ENCODE measurements at places on chromosomes 3 and 15.
A peak's percentile ranks its signal among the peaks of the same experiment; 100 is the strongest.

- peak; percentile 30 for DNase-seq
Observed at GRCh38 chr15:52780172-52780980, 9.8 kb downstream of the ONECUT1 start.

- DNase-seq = no peak
Observed at GRCh38 chr15:50146632-50147031, 27.6 kb upstream of the ATP8B4 start.

GRCh38 chr3:162166543-162166942 lies 669.9 kb downstream of the OTOL1 start:
- DNase-seq = no peak

- DNase-seq = no peak
Observed at GRCh38 chr15:35560870-35561269, 14.9 kb upstream of the DPH6 start.

DNA sequence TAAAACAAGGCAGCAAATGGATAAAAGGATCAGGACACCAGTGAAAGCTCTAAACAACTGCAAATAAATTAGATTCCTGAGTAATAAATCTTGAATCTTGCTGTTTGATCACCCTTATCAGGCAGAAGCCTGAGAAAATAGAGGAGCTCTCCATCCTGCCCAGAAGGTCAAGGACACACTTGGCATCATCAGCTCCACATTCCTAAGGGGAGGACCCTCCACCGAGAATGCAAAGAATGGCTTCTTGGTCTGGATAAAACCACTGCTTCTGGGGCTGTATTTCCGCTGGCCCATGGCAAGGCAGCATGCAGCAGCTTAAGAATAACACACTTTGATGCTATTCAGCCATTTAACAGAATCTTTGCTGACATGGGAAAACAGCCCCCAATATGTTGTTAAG lies 108.9 kb upstream of the TSC22D2 start:
- no peak for DNase-seq

GRCh38 chr3:145889730-145890129 lies 271.3 kb downstream of the PLOD2 start:
- no peak for DNase-seq

DNA sequence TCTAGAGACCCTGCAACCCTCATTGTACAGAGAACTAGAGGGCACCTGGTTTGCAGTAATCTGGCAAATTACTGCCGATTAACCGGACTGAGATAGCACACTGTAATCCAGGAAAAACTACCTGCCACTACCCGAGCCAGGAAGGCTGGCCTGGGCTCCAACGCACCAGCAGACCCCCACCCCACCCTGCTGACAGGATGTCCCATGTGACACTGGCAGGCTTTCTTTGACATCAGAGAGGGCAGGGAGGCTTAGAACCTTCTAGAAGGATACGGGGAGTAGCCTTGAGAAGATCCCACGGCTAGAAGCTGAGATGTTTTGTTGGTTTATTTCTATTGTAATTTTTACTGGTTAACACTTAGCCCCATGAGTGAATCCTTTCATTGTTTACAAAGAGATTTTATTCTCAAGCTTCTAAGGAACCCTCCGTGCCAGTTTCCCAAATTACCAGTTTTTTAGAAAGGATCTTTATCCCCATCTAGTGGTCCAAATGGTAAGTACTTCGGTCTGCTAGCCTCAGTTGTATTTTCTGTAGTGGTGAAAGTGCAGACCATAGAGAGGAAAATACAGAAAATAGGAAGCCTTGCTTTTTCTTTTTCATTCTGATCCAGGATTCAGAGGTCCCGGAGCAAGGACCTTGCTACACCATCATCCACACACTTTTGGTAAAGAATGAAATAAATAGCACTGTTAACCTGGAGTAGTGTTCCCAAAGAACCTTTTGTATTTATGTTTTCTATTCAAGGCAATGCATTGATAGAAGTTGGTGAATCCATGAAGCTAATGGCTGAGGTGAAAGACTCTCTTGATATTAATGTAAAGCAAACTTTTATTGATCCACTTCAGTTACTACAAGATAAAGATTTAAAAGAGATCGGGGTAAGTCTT lies 81.9 kb upstream of the ADAMTSL3 start:
- DNase-seq = no peak

DNA sequence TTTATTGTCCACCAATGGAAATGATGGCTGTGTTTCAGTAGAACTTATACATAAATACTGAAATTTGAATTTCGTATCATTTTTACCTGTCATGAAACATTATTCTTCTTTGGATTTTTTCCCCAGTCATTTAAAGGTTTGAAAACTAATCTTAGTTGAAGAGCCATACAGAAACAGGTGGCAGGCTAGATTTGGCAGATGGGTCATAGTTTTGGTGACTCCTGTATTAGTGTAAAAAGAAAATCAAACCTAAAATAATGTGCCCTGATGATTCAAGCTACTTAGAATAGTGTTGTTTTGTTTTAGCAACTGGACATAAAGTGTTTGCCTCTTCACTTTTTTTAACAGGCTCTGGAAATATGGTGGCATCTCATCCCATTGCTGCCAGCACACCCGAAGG lies 68.9 kb downstream of the SIDT1 start:
- no peak for DNase-seq

DNA sequence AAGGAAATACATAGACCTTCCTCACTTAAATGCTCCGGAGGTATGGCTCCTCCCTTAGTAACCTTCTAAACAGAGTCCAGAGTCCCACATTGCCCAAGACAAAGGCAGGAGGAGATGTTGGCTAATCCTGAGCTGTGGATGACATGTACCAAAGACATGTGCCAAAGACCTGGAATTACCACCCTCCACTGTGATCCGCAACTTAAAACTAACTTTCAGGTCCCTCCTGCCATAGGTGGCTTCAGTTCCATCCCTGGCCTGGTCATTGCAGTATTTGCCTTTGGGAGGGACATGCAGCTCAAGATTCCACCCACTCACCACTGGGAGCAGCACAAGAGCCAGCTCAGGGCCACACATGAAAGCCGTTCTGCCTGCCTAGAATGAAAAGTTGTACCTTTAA lies 28.0 kb downstream of the MYZAP start:
- no peak for DNase-seq

GRCh38 chr15:52790941-52791751 lies 1.0 kb upstream of the ONECUT1 start:
- no peak for DNase-seq

GRCh38 chr15:88166082-88166993 lies 90.2 kb downstream of the NTRK3 start:
- DNase-seq = no peak

DNA sequence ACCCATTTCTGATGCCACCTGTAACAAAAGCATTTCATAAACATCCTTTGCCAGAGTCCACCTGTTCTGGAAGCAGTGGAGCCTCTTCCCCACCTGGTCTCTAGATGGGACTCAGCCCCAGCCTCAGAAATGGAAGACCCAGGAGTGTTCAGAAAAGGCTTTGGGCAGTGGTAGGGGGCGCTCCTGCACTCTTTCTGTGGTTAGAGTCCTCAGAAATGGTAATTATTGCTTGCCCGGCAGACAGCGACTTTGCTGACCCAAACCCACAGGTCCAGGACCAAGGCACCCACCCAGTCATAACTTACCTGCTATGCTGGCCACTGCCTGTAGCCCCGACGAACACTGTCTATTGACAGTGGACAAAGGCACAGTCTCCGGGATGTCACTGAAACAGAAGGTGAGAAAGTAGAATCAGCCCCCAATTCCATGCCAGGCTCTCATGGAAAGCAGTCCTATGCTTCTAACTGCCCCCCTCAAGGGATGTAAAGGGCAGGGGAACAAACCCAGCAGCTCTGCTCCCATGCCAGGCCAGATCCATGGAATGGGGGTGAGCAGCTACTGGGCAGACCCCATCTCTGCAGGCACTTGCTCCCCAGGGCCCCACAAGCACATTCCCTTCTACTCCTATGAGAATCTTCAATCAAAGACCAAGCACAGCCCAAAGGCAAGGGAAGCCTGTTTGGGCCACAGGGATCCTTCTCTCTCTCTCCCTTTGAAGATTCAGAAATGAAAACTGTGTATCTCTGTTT lies 5.1 kb downstream of the ACAA1 start:
- no peak for DNase-seq

- DNase-seq = no peak
Observed at GRCh38 chr3:153567011-153567410, 405.0 kb downstream of the RAP2B start.

- DNase-seq = no peak
Observed at GRCh38 chr15:52370010-52370409, 74.4 kb upstream of the MYO5C start.

DNA sequence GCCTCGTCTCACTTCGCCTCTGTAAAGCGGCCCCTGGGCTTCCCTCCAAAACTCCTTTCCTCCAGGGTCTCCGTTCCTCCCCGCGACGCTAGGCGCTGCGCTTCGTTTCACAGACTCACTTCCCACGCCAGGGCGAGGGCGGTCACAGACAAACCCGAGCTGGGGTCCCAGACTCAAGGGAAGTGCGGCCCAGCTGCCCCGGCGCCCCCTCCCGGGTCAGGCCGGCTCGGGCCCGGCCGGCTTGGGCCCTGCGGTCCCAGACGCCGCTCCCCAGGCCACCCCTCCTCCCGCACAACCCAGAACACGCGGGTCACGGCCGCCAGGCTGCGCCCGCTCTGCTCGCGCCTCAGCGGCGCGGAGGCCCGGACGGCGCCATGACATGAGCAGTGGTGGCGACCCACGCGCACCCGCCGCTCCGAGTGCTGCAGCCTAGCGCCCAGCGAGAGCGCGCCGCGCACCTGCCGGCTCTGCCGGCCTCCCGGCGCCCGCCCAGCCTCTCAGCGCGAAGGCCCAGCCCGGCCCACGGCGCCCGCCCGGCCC lies 547 bp downstream of the NUP210 start:
- peak; percentile 45 for DNase-seq

DNA sequence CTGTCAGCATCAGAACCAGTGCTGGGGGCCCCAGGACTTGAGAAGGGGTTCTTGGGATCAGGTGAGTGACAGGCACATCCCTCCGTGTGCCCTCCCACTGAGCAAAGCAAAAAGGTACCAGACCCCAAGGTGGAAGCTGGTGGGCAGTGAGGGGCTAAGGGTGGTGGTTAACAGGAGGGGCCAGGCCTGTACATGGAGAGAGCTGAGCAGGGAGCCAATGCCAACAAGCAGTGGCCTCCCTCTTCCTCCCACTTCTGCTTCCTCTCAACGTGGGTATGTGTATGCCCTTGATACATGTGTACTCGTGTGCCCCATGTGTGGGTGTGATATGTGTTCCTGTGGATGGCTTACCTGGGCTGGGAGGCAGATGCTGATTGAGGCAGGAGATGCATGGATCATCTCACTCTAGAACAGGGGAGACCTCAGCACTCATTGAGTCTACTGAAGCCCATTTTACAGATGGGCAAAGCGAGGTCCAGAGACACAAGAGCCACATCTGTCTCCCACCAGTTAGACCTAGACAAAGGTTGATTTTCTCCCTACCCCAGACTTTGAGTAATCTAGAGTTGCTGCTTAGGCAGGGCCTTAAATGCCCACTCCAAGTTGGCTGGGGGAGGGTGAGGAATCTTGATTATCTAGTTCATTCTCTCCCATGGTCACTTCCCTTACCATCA lies 945 bp downstream of the VIPR1 start:
- no peak for DNase-seq

- DNase-seq = no peak
Observed at GRCh38 chr15:76345880-76346668, 9.5 kb downstream of the ISL2 start.

- DNase-seq = no peak
Observed at GRCh38 chr3:14333621-14334020, 68.8 kb upstream of the SLC6A6 start.

DNA sequence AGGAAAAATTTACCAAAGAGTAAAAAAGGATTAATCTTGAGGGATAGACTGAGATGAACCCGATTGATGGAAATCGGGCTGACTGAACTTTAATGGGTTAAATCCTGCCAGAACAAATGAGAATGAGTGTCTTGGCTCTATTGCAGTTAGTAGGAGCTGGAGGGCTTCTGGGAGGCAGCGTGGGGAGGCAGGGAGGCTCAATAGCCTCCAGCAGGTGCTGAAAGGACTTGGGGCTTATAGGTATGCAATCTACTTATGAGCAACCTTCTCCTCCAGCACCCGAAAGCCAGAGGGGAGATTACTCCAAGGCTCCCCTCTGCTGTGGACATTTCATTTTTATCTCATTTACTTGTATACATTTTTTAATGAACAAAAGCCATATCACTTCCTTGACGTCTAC lies 1.0 kb upstream of the CRYBG3 start:
- no peak for DNase-seq

- no peak for DNase-seq
Observed at GRCh38 chr3:32978331-32978730, 26.9 kb downstream of the CCR4 start.

Data from activated T-helper 1 cell treated with Interleukin-2 at 50 U/mL for 16 hours (primary cell).